ENCODE measurements at places on chromosomes 11 and 22. TPM values are rescaled to one million over a fixed set of nuclear protein-coding genes. Genes with fewer than 3 reads are reported as not detected.

The MFRP gene
- 0.08 TPM for total RNA-seq

The PDE2A gene
- 0.41 TPM for total RNA-seq

The SPDYC gene
- total RNA-seq, result not detected

The SAA4 gene
- 0.27 TPM for total RNA-seq

The SHANK3 gene
- total RNA-seq, result 0.90 TPM

The TMEM45B gene
- not detected for total RNA-seq

Measured in fibroblast of the aortic adventitia (primary cell).